Type B pancreatic cell (in vitro differentiated cells): ENCODE measurements at places on chromosomes 5 and 9. TPM values are rescaled to one million over a fixed set of nuclear protein-coding genes. Genes with fewer than 3 reads are reported as not detected.

Gene PROB1
- 0.69 and 1.3 TPM in 2 replicates for total RNA-seq

Gene BNC2
- total RNA-seq: 7.6 and 80.9 TPM in 2 replicates

Gene TMEM252
- total RNA-seq: 0.67 and 0.80 TPM in 2 replicates

Gene F2RL2
- 0.29 and 5.1 TPM in 2 replicates for total RNA-seq

Gene IL13
- not detected in 2 replicates for total RNA-seq

Gene CARD9
- total RNA-seq: 2.0 and 2.6 TPM in 2 replicates

Gene ORM2
- not detected in 2 replicates for total RNA-seq

Gene PDLIM7
- 66.5 and 187 TPM in 2 replicates for total RNA-seq

Gene TAF11L14
- total RNA-seq: not detected in 2 replicates
